ENCODE measurements at places on chromosomes 6 and 20.

DNA sequence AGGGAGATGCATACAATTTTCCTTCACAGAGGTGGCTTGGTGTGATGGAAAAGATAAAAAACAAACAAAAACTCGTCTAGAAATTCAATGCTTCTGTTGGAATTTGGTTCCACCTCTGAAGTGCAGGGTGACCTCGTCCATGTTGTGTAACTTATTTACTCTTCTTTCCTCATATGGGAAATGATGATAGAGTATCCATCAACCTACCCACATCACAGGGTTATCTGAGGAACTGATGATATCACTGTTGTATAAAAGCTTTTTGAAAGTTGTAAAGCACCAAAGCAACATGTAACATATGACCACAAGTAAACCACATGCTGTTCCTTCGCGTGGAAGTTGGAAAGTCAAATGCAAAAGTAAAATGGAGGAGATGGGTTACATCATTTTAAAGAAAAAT, 212.0 kb upstream of the SGK1 start:
- DNase-seq = no peak

GRCh38 chr6:105560611-105561066, 157.8 kb upstream of the PREP start:
- DNase-seq = no peak

DNA sequence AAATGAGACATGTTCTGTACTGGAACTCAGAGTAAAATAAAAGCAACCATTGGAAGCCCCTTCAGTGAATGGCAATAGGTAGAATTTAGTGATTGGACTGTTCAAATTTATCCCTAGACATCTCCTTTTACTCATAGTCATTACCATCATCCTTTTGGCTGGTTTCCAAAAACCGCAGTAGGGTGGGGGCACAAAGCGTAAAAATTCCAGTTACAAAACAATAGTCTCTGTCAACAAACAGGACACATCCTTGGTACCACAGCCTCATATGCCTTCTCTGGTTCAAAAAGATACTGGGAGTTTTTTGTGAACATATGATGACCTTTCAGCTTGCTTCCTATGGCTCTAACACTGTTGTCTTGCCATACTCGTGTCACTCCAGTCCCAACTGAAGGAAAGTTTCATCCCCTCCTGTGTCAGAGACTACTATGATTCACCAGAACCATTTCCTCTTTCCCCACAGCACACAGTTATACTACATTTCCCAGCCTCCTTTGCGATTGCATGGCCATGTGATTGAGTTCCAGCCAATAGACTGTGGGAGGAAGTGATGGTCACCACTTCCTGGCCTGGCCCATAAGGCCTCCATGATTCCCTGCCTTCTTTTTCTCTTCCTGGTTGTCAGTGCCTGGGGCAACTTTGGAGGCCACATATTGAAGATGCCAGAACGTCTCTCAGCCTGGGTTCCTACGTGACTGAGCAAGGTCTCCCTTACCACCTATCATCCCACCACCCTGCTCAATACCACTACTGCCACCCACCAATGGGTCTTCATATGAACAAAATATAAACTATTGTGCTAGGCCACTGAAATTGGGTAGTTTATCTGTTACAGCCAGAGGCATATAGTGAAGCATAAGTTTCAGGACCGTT, 162.4 kb downstream of the ID4 start:
- no peak for DNase-seq

DNA sequence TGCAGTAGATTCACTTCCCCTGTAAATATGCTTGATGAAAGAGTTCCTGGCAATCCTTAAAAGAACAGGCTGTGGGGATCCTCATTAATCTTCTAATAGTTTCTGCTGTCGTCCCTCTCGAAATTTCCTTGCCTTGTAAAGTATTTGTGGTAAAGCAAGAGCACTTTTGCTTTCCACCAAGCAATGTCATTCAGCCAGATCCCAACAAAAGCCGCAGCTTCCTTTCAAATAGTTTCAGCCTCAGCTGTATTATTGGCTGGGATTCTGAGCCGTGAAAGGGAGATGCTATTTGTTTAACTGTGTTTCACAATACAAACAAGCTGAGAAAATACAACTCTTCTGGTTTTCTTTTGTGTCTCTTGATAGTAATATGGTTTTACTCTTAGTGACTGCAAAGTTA, 48.9 kb upstream of the EPHA7 start:
- DNase-seq = no peak

- peak; percentile 42 for DNase-seq
Measured at GRCh38 chr6:127737009-127737486, 160.1 kb downstream of the C6orf58 start.

DNA sequence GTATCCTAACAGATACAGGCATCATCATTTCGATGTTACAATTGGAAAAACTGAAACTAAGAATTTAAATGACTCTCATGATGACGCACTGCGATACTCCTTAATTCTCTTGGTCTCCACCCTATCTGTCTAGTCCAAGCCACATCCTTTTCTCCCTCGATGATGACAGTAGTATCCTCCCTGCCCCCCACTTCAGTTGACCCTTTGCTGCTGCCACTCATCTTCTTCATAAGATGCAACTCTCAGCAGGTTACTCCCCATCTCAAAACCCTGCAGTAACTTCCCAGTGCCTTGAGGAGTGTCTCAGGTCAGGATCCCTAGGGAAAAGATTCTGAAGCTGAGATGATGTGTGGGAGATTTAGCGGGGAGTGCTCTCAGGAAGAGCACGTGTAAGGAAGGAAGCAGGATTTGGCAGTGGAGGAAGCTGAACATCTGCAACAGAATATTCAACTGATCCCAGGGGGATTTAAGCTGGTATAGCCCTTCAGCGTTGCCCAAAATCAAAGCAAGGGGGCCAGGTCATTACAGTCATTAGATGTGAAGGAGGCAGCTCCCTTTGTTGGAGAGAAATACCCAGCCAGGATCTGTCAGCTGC, 16.1 kb downstream of the JPH2 start:
- no peak for DNase-seq

GRCh38 chr6:37029249-37029971, 24.0 kb downstream of the FGD2 start:
- peak; percentile 29 for DNase-seq

DNA sequence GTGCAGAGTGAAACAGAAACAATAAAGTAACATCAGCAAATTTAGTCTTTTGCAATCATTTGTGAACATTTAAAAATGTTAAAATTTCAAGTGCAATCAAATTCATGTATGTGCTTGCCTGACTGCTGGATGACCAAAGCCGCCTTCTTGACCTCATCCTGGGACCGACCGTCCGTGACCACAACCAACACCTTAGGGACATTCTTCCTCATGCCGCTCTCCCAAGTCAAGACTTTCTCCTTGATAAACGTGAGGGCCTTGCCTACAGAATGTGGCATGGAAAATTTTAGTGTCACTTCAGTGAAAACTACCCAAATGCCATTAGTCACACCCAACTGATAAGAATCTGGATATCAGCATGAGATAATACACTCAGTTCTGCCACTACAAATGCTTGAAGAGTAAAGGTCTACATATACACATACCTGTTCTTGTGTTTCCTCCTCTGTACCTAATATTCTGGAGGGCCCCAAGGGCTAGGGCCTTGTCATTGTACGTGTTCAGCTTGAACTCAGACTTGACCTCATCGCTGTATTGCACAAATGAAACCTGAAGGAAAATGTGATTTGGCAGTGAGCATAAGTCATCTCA, 86.8 kb downstream of the COL12A1 start:
- DNase-seq = no peak

GRCh38 chr6:72250664-72251063, 364.3 kb downstream of the RIMS1 start:
- DNase-seq = no peak

DNA sequence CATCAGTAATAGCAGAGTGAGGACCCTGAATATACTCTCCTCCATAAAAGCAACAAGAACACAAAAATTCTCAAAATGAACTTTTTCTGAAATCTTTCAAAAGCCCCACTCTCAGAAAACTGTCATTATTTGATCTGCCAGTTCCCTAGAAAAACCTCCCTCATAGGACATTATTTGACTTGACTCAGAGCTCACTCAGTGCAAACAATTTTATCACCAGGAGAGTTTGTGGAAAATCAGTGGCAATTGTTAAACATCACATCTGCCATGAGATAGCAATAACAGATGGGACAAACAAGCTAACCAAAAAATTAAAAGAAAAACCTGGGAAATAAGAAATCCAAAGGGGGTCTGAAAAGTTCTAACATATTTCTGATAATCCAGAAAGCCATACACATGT, 100.0 kb downstream of the ATG5 start:
- no peak for DNase-seq

GRCh38 chr6:167148021-167148420, 9.8 kb downstream of the GPR31 start:
- DNase-seq = no peak

GRCh38 chr6:49841424-49841823, 24.9 kb downstream of the CRISP1 start:
- DNase-seq = no peak

- no peak for DNase-seq
Measured at GRCh38 chr20:20549704-20550103, 162.7 kb downstream of the RALGAPA2 start.

GRCh38 chr6:33929575-33930288, 125.9 kb upstream of the MLN start:
- no peak for DNase-seq

GRCh38 chr6:88380618-88381288, 214.6 kb upstream of the CNR1 start:
- no peak for DNase-seq
